ENCODE measurements at places on chromosomes 3 and 15.
A peak's percentile ranks its signal among the peaks of the same experiment; 100 is the strongest.

- no peak for DNase-seq
These were observed 152.3 kb downstream of the CACNA2D3 start for GRCh38 chr3:54274607-54275006.

- no peak for DNase-seq
These were observed 82.3 kb upstream of the AGTR1 start for GRCh38 chr3:148615382-148615781.

DNA sequence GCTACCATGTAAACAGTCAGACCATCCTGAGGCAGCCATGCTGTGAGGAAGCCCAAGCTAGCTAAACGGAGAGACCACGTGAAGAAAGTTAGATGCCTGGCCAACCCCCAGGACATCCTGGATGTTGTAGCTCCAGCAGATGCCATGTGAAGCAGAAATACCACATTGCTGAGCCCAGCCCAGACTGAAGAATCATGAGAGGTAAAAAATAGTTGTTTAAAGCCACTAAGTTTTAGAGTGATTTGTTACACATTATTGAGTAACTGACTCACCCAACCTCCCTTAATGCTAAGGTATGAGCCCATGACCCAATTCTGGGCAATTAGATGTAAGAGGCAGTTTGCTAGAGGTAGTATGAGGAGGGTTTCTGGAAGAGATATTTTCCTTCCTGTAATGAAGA lies 200.5 kb downstream of the THRB start:
- no peak for DNase-seq

DNA sequence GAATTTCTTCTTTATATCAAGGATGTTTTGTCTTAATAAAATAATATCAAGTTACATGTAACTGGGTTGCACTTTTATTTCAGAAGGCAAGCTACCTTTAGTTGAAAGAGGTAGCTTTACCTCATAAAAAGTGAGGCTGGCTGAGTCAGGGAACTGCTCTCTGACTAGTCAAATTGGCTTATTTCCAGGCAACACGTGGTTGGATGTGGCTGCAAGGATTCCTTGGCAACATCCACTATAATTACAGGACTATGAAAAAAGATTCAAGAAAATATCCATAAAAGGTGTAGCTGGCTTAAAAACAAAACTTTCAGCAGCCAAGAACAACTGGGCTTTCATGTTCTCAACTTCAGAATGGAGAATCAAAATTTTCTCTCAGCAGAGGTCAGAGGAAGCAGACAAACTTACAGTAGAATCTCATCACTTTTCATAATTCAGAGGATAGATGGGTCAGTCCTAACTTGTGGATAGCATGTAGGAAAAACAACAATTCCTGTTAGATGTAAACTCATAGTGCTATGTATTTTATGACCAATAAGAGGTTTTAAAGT lies 779.1 kb downstream of the MECOM start:
- DNase-seq = no peak

DNA sequence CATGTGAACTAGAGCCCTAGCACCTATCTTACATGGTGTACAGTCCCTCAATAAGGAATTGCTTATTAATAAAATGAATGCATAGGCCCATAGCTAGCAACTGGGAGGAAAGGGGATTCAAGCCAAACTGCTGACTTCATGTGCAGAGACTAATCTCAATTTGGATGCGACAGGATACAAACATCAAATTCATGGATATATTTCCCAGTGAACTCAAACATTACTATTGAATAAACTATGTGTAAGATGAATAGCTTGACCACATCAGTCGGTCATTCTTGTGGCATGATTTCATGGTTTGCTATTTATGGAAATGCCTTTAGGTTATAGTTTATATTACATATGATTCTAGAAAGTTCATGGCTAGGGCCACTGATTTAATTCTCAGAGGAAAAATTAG lies 268.6 kb upstream of the SLITRK3 start:
- no peak for DNase-seq

DNA sequence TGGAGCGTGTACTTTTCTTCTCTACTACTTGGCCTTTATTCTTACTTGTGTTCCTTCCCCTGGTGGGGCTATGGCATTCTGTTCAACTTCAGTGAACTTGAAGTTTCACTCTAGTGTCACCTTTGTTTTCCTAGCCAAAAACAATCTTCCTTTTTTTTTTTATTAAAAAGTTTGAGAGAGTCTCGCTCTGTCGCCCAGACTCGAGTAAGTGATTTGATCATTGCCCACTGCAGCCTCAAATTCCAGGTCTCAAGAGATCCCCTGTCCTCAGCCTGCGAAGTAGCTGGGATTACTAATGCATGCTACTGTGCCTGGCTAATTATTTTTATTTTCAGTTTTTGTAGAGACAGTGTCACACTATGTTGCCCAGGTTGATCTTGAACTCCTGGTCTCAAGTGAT lies 124.8 kb downstream of the SST start:
- no peak for DNase-seq

GRCh38 chr15:83873966-83874365 lies 220.0 kb downstream of the ADAMTSL3 start:
- DNase-seq = no peak

GRCh38 chr15:80800067-80800466 lies 20.9 kb downstream of the CEMIP start:
- no peak for DNase-seq

DNA sequence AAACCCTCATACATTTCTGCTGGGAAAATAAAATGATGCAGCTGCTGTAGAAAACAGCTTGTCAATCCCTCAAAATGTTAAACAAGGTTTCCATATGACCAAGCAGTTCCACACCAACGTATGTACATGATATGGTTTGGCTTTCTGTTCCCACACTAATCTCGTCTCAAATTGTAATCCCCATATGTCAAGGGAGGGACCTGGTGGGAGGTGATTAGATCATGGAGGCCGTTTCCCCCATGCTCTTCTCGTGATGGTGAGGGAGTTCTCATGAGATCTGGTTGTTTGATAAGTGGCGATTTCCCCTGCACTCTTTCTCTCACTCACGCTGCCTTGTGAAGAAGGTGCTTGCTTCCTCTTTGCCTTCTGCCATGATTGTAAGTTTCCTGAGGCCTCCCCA lies 100.6 kb upstream of the SLC24A5 start:
- no peak for DNase-seq

GRCh38 chr3:117722856-117723255 lies 1013.3 kb downstream of the TUSC7 start:
- DNase-seq = no peak

DNA sequence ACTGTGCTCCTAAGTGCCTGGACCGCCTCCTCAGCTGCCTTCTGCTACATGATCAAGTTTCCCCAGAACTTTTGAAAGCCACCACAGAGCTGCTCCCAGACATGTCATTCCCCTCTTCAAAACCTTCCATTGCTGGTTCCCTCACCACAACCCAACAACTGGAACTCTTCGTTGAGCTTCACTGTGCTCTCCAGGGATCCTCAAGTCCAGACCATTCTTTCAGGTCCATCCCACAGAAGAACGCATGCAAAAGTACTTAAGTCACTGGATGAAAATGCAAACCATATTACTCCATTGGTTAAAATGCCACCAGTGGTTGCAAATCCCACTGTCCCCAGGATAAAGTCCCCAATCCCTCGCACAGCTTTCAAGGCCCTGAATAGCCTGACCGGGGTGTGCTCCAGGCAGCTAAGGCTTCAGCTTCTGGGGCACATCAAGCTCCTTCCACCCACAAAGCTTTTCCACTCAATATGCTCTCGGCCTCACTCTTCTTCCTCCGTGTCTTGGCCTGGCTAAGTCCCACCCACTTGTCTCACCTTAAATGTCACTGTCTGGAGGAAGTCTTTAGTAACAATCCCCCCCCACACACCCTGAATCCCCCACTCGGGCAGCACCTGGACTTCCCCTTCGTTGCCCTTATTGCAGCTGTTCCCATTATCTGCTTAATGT lies 84.8 kb downstream of the XXYLT1 start:
- no peak for DNase-seq

- DNase-seq = peak; percentile 2
These were observed 196.8 kb upstream of the MBNL1 start for GRCh38 chr3:152071924-152072323.

- no peak for DNase-seq
These were observed 30.5 kb downstream of the CLASP2 start for GRCh38 chr3:33687406-33688010.

DNA sequence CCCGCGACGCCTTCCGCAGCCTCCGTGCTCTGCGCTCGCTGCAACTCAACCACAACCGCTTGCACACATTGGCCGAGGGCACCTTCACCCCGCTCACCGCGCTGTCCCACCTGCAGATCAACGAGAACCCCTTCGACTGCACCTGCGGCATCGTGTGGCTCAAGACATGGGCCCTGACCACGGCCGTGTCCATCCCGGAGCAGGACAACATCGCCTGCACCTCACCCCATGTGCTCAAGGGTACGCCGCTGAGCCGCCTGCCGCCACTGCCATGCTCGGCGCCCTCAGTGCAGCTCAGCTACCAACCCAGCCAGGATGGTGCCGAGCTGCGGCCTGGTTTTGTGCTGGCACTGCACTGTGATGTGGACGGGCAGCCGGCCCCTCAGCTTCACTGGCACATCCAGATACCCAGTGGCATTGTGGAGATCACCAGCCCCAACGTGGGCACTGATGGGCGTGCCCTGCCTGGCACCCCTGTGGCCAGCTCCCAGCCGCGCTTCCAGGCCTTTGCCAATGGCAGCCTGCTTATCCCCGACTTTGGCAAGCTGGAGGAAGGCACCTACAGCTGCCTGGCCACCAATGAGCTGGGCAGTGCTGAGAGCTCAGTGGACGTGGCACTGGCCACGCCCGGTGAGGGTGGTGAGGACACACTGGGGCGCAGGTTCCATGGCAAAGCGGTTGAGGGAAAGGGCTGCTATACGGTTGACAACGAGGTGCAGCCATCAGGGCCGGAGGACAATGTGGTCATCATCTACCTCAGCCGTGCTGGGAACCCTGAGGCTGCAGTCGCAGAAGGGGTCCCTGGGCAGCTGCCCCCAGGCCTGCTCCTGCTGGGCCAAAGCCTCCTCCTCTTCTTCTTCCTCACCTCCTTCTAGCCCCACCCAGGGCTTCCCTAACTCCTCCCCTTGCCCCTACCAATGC lies 2.0 kb downstream of the ISLR start:
- no peak for DNase-seq

GRCh38 chr15:93866948-93867347 lies 364.4 kb upstream of the MCTP2 start:
- no peak for DNase-seq

DNA sequence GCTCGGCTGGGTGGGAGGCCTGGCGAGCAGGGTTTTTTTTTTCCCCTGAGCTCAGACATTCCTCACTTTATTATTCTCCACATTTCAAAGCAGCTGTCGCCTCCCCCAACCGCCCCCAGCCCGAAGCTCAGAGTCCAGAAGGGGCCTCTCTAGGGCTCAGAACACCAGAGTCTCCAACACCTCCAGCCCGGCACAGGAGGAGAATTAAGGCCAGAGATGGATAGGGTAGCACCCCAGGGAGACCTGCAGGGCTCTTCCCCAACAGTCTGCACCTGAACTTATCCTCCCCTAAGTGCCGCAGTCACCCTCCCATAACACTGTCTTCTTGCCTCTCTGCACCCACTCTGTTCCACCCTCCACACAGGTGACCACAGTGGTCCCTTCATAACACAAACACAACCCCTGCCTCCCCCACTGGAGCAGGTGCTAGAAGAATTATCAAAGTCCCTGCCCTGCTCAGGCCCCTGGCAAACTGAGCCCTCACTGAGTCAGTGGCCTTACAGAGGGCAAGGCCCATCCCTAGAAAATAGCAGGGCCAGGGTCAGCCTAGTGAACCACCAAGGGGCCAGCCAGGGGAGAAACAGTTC lies 14.1 kb downstream of the MYL3 start:
- no peak for DNase-seq

- DNase-seq = no peak
These were observed 455.4 kb upstream of the TBL1XR1 start for GRCh38 chr3:177652556-177653291.

- no peak for DNase-seq
These were observed 39.1 kb downstream of the DHX36 start for GRCh38 chr3:154285221-154285620.

GRCh38 chr3:136473716-136474326 lies 223.7 kb downstream of the PCCB start:
- DNase-seq = no peak

- no peak for DNase-seq
These were observed 306.2 kb downstream of the NLGN1 start for GRCh38 chr3:173703771-173704170.

DNA sequence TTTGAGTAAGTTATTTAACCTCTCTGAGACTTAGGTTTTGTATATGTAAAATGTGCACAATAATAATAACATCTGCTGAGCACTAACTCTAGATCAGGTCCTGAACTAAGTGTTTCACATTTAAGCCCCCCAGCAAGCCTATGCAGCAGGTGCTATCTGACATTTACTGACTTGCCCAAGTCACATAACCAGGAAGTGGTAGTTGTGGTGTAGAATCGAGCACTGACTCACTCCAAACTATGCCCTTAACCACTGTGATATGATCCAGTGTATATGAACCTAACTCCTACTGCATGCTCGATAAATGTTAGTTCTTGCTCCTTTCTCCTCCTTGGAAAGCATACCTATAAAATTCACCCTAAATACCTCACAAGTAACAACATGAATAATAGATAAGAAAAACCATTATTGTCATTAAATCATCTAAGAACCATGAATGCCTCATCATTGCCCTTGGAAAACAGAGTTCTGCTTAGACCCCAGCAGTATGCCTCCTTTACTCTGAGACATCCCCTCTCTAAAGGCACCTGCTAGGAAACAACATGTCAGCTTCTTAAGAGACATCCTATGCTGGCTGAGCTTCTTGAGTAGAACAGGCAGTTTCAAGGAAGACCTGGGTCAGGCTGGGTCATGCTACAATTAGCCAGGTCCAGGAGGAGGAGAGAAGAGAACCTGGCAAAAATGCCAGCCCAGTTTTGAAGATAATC lies 3.0 kb upstream of the SHC4 start:
- no peak for DNase-seq

DNA sequence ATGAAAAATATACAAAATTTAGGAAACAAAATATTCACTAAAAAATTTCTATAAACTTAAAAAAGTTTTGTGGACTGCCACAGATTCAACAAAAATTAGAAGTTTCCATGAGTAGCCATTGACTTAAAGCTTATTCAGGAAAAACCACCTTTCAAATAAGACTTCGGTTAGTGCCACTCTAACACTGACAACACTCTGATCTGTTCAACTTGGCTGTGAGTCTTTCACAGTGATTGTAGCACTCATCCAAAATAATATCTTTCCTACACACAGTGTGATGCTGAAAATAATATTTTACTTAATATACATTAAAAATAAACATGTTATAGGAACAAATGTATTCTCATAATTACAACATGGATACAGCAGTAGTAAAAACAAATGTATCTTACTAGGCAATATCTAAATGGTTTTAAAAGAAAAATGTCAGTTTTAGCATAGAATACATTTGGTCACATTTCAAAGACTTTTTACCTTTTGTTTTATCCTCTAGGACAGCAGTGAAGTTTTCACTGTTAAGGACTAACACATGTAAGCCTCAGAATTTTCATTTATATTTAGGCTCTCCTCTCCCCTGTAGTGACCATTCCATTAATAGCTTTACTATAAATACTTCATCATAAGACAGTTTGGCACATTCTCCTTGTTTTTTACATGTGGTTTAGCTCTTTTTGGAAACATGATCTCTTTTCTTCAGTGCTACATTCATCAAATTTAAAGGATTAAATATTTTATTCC lies at the start of gene ASB14:
Gene ASB14, minus strand, starts transcription at position 527 of the 738 bp plus-strand sequence. CDS start 652 bp downstream, outside the sequence.
- DNase-seq = no peak
